CD4-positive, alpha-beta T cell treated with Interleukin-6 for 4 hours (primary cell): ENCODE measurements at places on chromosomes 6 and 20.

- DNase-seq, result no peak
Observed at GRCh38 chr20:417801-418342, 9.8 kb downstream of the RBCK1 start.

DNA sequence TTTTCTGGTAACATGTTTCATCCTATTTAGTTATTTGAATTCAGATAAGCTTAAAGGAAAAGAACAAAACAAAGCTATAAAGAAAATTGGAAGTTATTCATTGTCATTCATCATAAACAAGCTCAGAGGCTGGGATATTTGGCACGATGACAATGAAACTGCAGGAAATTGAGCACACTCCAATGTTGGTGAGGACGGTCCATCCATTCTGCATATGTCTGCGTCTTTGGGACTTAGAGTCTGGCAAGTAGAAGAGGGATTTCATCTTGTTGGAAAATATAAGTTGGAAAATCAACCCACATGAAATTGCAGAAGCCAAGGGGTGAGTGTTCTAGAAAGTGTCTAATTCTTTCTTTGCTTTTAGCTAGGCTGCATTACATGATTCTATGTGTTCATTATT is 78.4 kb downstream of the HDGFL1 start:
- no peak for DNase-seq

GRCh38 chr20:19658137-19658536 is 99.9 kb upstream of the RIN2 start:
- DNase-seq, result no peak

DNA sequence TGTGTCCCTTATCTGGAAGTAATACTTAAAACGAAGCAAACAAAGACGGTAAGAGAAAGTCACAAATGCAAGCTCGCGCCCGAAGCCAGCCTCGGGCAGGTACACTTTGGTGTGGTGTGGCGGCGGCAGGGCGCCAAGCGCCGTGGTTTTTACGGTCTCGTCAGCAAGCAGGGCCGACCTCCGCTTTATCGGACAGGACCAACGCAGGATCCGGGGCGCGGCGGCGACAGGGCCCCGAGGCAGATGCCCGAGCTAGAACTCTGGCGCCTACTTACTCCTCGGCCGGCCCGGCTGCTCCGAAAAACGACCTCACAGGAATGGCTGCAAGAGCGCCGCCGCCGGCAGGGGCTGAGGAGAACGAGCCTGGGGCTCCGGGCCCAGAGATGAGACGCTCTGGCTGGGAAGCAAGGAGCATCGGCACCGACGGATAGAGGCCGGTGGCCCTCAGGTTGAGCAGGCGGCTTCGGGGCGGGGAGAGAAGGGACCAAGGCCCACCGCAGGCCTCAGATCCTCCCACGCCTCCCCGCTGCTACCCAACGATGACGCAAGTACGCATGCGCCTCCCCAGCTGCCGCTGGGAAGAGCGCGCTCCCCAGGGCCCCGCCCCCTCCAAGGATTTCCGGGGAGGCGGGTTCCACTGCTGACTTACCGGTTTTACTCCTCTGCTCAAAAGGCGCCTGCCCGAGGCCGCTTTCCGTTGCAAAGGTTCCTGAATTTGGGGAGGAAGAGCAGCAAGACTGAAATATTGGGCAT is 60.6 kb downstream of the FAM217A start:
- peak; percentile 98 for DNase-seq

DNA sequence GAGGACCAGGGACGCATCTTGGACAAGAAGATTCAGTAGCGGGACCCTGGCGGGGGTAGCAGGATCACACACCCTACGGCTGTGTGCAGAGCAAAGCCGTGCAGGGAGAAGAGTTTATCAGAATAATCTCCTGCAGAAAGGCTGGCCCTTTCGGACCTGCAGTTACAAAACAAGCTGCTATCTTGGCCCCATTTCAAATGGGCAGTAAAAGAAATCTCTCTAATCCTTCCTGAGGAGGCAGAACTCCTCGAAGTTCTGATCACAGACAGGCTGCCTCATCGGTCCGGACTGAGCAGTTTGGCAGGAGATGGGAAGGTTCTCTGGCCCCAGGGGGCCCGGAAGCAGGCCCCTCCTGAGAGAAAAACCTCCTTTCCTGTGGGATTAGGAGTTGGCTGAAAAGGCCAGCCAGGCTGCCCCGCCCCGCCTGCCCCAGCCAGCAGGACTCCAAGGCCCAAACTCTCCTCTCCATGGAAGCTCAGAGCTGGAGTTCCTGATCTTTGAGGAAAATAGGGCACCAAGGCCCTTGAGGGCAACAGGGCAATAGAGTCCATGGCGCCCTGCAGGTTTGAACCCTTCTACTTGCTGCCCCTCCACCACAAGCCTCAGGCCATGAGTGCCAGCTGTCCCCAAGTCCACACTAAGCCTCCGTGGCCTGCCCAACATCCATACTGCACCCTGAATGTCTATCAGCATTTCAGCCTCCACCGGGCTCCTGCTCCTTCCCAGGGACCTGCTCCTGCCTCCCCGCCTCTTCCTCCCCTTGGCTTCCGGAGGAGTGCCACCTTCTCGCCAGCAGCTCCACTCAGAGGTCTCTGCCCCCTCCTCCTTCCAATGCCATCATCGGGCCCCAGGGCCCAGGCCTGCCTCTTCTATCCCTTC is 141.3 kb downstream of the PREX1 start:
- no peak for DNase-seq

GRCh38 chr20:52103335-52103912 is 88.2 kb downstream of the ZFP64 start:
- DNase-seq, result no peak

DNA sequence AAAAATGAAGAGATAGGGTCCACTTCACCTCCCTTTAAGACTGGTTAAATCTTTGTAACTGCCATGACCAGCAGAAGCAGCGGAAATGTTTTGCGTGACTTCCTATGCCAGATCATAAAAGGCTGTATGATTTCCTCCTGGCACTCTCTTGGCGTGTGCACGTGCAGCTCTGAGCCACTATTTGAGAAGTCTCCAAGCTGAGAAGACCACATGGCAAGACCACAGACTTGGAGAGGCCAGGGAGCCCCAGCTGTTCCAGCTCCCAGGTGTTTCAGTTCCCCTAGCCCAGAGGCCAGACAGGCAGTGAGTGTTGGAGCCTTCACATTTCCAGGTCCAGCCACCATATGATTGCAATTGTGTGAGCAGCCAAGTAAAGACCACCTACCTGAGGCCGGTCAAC is 259.3 kb upstream of the RIN2 start:
- no peak for DNase-seq

GRCh38 chr6:90338409-90338808 is 41.8 kb upstream of the BACH2 start:
- no peak for DNase-seq

- no peak for DNase-seq
Observed at GRCh38 chr6:13299918-13300317, 28.4 kb downstream of the TBC1D7 start.

DNA sequence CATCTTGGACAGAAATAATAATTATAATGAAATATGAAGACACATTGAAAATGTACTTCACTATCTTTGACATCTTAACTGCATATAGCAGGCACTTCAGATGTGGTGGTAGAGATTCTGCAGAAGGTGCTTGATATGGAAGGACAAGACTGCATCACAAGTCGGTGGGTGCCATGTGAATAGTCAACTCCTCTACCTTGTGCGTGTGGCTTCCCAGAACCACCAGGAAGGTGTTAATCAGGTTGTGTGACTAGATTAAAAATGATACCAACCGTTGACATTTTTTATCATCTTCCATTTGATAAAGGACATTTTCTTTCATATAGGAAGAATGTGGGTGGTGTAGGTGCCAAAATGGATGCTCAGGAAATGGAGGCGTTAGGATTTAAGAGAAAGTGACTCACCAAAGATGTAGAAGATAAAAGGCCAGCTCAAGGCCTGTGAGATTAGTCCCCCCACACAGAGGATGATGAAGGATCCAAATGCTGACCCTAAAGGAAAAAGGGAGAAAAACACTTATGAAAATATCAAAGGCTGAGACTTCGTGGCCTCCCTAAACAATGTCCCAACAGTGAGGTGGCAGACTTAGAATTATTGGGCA is 12.3 kb downstream of the SLC17A2 start:
- no peak for DNase-seq

DNA sequence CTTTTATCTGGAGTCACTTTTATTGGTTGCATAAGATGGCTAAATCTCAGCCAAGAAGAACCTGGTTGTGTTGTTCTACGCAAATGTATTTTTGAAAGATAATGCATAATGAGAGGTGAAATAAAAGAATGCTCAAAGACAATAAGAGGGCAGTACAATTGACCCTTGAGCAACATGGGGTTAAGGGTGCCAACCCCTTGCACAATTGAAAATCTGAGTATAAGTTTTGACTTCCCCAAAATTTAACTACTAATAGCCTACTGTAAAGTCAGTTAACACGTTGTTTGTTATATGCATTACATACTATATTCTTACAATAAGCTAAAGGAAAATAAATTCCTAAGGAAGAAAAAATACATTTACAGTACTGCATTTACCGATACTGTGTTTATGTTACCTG is 5.9 kb downstream of the RNF146 start:
- no peak for DNase-seq

DNA sequence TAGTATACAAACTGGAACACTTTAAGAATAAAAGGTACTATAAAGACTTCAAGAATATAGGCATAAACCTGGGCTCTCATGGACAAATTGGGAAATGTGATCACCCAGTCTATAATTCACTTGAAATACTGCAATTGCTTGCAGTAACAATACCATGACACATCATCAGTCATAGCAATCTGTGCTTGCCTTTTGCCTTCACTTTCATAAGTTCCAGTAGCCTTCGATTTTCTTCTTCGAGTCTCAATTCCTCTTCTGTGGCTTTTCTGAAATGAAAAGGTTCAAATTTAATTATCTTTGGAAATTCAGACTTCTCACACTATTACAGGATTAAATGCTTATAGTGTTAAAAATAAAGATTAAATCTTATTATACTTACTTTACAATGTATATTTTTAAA is 96.3 kb upstream of the ZBTB24 start:
- no peak for DNase-seq

- DNase-seq, result no peak
Observed at GRCh38 chr6:15062516-15063252, 183.2 kb upstream of the JARID2 start.

DNA sequence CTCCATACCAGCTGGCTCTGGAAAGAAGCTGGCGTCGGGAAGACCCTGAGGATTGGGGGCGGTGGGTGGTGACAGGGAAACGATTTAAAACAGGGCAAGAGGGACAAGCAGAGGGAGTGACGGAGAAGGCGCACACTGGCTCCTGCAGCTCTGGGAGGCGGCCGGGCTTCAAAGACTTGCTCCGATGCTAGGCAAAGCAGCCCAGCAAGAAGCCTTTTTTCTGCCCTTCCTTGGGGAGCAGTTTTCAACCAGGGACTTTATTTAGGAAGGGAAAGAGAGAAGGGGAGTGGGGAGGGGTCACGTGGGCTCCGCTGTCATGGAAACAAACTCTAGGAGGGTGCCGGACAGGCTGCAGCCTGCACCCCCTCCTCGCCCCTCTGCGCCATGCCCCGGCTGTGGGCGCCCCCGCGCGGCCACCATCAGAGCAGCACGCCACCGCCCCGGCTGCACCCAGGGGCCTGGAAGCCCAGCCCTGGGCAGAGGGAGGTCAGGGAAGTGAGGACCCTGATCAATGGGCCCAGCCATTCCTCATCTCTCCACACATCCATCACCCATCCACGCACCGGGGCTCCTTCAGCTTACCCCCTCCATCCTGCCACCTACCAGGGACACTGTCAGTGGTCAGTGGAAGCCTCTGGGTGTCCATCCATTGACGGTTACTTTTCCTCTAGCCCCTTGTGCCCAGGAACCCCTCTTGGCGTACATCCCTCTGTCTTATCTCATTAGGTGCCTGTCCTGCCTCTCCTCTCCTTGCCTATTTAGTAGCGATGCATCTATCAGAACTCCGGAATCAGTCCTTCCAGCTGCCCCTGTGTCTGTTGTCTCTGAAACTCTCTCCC is 66.6 kb upstream of the CCDC167 start:
- peak; percentile 81 for DNase-seq

DNA sequence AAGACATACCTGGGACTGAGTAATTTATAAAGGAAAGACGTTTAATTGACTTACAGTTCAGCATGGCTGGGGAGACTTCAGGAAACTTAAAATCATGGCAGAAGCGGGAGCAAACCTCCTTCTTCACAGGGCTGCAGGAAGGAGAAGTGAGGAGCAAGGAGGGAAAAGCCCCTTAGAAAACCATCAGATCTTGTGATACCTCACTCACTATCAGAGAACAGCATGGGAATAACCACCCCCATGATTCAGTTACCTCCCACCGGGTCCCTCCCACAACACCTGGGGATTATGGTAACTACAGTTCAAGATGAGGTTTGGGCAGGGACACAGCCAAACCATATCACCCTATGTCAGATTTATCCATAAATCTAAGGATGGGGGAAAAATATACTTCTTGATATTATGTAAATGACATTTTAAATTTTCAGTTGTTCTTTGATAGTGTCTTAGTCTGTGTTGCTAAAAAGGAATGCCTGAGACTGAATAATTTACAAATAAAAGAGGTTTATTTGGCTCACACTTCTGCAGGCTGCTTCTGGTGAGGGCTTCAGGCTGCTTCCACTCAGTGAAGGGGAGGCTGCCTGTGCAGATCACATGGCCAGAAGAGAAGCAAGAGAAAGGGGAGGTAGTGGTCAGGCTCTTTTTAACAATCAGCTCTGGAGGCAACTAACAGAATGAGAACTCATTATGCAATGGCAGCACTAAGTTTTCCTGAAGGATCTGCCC is 1.2 kb upstream of the MCM9 start:
- no peak for DNase-seq

GRCh38 chr6:11705483-11705882 is 73.1 kb downstream of the ADTRP start:
- no peak for DNase-seq

DNA sequence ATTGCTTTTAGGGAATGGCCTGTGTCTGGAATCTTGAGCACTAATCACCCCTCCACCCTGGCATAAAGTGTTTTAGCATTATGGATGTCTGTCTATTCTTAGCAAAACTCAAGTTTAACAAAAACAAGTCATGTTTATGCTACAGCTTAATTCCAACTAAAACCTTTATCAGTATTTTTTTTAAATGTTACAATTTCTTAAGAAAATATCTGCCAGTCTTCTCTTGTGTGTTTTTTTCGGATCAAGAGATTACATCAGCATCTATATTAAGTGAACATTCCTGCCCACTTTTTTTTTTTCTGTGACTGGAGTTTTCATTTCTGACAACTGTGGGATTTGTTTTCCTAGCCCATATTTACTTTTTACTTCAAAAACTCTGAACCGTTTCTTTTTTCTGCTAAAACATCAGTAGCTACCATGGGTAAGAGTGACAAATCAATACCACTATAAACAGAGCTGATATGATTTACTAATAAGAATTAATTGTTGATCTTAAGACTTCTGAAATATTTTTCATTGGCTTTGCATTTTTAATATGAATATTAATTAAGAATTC is 94.3 kb downstream of the EDN1 start:
- DNase-seq, result no peak

GRCh38 chr6:143940011-143940597 is 68.0 kb downstream of the PLAGL1 start:
- peak; percentile 59 for DNase-seq

DNA sequence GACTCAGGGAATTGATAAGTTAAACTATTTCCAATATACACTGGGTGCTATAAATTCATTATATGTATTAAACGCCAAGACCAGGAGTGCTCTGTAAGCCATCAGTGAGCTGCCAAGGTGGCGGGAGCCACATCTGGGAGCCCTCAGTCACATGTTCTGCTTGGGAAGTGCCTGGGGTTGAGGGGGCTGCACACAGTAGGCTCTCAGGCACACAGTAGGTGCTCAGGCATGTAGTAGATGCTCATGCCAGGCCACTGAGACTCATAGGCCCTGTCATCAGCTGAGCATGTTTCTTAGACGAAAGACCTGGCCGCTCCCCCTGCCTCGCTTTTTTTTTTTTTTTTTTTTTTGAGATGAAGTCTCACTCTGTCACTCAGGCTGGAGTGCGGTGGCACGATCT is 83.3 kb upstream of the BHLHE23 start:
- DNase-seq, result no peak
